SK-N-SH (cell line): ENCODE measurements at places on chromosomes 6 and 20.

GRCh38 chr6:41239467-41240159 is 11.5 kb downstream of the TREML4 start:
- no peak for DNase-seq

DNA sequence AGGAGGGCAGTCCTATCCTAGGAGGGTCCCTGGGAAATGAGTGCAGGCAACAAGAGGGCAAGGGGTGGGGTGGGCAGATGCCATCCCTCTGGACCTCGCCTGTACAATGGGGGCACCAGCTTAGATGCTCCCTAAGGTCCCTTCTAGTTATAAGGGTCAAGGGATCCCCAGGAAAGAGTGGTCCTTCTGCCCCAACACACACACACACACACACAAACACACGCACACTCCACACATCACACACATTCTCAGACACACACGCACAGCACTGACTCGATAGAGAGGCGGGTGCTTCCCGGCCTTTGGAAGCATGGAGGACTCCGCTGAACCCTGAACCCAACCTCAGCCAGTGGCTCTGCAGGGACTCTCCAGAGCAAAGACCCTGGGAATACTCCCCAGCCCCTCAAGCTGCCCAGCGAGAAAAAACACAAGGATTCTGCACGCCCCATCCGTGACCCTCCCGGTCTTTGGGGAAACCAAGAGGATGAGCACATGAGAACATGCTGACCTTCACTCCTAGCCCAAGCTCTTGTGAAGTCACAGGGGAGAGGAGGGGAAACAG is 64.6 kb downstream of the MDGA1 start:
- no peak for DNase-seq

- DNase-seq: no peak
These were observed 169.0 kb downstream of the BACH2 start for GRCh38 chr6:90127595-90127994.

- DNase-seq: peak; percentile 5
These were observed 256.5 kb downstream of the TRDN start for GRCh38 chr6:123380257-123380656.
